ENCODE measurements at places on chromosomes 1 and 21.

- no peak for DNase-seq
Measured at GRCh38 chr21:18529254-18529653, 125.7 kb upstream of the TMPRSS15 start.

DNA sequence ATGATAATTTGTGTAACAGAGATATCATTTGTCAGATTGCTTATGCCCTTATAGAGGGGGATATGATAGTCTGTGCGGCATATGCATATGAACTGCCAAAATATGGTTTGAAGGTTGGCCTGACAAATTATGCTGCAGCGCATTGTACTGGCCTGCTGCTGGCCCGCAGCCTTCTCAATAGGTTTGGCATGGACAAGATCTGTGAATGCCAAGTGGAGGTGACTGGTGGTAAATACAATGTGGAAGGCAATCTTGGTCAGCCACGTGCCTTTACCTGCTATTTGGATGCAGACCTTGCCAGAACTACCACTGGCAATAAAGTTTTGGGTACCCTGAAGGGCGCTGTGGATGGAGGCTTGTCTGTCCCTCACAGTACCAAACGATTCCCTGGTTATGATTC is 82.4 kb downstream of the ZMYM4 start:
- no peak for DNase-seq

DNA sequence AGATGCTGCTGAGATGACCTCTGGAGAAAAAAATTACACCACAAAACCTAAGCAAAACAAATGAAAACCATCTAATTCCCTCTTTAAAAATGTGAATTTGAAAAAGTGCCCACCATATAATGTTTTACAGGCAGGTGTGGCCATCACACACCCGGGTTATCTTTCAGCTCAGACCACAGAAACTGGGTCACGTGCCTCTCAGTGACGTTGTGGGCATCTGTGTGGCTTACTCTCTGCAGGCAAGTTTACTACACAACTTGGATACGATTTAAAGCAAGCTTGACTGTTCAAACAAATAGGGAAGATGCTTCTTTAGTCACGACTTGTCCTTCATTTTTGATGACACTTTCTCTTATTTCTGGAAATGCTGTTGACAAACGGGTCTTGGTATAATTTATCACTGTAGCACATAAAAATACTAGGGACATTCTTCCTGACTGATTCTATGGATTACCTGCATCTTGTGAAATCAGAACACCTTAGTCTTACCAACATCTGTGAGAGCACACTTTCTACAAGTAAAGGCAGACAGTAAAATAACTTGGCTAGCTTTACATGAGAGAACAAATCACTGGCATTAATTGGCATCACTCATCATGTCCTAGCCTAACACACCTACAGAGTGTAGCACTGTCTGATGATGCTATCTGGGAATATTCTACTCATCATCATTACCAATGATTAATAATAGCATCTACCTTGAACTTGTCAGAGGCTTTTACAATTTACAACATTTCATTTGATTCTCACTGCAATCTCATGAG is 89.3 kb upstream of the EDEM3 start:
- DNase-seq, result peak; percentile 62

DNA sequence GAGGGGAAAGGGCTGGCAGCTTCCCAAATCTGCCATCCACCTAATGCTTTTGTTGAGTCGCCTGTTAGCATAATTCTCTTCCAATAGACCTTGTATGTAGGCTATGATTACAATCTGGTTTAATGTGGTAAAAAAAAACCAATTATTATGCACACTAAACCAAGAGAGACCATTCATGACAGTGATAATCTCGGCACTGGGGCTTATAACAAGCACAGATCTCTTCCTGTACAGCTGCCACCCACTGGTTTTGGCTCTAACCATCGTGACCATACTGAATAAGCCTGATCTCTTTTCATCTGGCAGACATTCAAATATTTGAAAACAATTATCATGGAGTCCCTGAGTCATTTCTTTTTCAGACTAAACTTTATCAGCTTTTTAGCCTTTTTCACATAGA is 12.0 kb upstream of the SYT14 start:
- DNase-seq, result no peak

DNA sequence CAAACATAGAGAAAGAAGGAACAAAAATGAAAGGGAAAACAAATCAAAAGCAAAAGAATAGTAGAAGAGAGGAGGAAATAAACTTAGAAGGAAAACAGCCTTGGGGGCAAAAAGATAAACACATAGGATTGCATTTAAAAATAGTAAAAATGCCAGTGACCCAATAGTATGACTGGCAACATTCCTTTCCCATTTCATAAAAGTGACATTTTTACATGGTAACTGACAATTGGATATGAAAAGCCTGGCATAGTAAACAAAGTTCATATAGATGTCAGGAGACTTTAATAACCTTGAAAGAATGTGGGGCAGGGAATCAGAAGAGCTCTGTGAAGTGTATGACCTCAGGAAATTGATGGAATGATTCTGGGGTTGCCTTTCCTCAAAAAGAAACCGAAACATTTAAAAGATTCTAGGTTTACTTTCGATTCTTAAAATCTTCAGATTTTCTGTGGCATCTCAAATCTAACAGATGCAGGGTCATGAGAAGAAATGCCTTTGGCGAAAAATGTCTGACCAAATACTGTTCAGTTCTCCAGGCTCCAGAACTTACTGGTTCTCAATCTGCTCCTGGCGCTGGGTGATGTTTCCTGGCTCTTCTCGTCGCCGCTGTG is 33.7 kb downstream of the SPTA1 start:
- DNase-seq, result no peak

GRCh38 chr21:36098182-36098532 is 28.3 kb downstream of the CBR1 start:
- no peak for DNase-seq

DNA sequence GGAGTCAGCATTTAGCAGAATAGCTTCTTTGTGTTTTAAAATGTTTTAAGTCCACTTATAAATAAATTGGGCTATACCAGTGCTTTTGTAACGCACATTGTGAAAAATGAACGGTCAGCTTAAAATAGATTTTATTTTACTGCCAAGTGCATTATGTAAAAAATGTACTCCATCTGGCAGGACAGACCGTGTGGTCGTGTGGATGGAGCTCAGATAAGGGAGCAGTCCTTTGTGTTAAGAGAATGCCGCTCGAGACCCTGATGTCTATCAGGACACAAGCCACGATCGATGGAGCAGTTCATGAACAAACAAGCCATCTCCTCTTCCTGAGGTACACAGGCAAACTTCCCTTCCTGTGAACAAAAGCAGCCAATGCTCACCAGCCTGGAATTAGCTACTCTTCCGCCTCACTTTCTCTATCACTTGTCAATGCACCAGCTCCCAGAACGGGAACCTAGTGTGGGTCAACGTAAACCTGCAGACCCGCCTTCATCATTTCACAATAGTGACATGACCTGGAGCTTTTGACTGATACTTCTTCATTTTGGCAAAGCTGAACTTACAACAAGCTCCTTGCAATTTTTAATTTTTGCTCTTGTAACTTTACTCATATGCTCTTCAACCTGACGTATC is 243.5 kb downstream of the TGFB2 start:
- DNase-seq, result no peak

Data from activated CD4-positive, alpha-beta T cell treated with anti-CD3 and anti-CD28 coated beads, Interleukin-2, Interleukin-4, amounts not matched to agents 100 ng/mL and 50 ng/mL, durations not matched to agents 16 hours and 8 hours (primary cell).